Activated naive CD8-positive, alpha-beta T cell treated with anti-CD3 and anti-CD28 coated beads, Interleukin-2, amount 10 ng/mL, durations not matched to agents 7 days and 5 days (primary cell): ENCODE measurements at places on chromosomes 2 and 18. TPM values are rescaled to one million over a fixed set of nuclear protein-coding genes. Genes with fewer than 3 reads are reported as not detected.

Gene AKAIN1
- total RNA-seq = not detected

DNA sequence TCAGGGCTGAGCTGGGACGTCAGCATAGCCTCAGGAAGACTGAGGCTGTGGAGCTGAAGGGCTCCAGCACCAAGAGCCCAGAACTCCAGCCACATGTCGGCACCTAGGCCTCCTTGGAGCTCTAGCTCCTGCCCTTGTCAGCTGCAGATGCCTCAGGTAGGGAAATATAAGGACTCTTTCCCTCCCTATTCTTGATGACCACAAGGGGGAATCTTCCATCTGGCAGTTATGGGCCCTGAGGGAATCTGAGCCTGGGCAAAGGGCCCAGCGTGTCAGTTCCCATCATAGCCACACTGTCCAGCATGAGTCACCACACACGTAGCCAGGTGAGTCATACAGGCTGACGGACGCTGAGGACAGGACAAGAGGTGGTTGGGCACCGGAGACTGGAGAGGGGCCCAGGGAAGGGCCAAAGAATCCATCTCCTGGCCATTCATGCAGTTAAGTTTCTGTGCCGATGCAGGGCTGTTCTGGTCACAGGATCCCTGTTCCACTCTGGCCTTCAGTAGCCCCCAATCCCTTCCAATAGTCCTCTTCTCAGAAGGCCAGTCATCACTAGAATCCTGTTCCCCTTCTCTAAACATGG lies 1.8 kb downstream of the MPV17 start:
- DNase-seq = no peak

DNA sequence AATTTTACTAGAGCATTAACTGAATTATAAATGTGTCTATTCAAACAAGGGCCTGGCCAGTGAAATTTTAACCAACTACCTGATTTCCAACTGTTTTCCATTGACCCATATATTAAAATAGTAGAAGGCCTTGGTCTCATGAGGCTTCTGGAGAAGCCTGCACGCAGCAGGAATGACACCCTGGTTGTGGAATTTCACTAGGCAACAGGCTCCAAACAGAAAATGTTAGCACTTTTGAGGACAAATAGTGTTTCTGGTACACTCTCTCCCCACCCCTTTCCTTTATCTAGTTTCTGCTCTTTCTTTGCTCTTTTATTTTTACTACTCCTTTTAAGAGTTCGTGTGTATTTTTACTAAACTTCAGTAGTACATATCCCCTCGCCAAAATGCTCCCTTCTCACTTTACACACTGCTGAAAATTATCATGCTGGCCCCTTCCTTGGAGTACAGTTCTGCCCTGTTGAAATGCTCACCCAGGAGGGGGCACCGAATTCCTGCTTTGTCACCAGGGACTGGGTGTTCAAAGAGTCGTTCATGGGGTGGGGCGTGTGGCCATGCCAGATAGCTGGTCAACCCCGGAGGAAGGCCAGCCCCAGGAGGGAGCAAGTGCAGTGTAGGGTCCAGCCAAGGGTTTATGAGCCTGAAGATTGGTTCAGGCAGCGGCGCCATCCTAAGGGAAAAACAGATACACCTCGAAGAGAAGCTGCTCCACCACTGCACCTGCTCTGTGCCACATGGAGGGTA lies 22.1 kb upstream of the COL6A3 start:
- DNase-seq = no peak

Gene MARCHF4
- not detected for total RNA-seq

DNA sequence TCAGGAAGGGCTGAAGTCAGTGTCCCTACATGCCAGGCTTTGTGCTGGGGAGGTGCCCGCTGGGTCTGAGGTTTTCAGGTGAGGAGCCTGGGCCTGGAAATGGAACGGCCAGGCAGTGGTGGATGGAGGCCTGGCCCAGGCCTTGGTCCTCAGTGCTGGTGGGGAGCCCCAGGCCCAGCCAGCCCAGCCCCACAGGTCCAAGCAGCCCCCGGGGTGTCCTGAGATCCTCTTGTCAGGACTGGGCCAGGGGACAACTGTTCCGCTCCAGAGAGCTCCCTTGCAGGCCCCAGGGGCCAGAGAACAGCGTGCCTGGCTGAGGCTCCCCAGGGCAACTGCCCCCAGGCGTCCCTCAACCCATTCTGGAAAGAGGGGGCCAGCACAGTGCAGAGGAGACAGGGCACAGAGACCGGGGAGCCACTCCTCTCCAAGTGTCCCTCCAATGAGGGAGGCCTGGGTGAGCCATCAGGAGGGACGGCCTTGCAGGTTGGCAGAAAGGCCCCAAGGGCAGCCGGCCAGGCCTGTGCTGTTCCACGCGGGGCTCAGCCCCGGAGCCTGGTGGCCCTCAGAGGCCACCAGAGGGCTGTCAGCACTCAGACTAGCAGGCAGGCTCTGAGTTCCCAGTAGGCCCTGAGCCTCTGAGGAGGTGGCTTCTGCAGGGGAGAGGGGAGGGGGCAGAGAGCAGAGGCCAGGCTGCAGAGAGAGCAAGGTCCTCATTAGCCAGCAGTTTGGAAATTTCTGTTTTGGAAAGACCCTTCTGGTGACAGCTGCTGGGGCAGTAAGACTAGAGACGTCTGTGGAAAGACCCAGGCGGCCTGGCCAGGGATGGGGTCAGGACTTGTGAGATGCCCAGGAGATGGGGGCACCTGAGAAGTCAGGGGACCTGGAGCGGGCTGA lies 29.4 kb upstream of the SNED1 start:
- DNase-seq = no peak

Gene SCN1A
- not detected for total RNA-seq

- no peak for DNase-seq
Measured at GRCh38 chr2:27271631-27272340, 3.4 kb upstream of the DNAJC5G start.

Gene SERPINB2
- 2.9 TPM for total RNA-seq

DNA sequence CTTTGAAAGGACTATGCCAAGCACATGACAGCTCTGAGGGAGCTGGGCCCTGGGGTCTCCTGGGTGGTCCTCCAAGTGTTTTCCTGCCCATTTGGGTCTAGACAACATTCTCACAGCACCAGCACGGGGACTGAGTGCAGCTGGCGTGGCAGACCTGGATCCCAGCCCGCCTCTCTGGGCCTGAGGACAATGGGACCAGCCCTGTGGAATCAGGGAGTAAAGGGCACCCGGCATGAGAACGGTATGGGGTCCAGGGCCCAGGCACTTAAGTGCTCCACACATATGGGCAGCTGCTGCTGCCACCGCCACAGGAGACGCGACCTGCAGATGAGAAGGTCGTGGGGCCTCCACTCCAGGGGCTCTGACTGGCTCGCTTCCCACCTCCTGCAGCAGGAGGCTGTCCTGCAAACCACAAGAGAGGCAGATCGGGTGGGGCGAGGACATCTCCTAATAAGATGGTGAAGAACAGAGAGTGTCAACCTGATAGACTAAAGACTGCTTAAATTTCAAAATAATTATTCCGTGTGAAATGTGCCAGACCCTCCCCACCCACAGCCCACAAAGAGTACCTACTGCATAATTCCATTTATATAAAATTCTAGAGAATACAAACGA lies 46.3 kb downstream of the FAM178B start:
- DNase-seq = no peak

DNA sequence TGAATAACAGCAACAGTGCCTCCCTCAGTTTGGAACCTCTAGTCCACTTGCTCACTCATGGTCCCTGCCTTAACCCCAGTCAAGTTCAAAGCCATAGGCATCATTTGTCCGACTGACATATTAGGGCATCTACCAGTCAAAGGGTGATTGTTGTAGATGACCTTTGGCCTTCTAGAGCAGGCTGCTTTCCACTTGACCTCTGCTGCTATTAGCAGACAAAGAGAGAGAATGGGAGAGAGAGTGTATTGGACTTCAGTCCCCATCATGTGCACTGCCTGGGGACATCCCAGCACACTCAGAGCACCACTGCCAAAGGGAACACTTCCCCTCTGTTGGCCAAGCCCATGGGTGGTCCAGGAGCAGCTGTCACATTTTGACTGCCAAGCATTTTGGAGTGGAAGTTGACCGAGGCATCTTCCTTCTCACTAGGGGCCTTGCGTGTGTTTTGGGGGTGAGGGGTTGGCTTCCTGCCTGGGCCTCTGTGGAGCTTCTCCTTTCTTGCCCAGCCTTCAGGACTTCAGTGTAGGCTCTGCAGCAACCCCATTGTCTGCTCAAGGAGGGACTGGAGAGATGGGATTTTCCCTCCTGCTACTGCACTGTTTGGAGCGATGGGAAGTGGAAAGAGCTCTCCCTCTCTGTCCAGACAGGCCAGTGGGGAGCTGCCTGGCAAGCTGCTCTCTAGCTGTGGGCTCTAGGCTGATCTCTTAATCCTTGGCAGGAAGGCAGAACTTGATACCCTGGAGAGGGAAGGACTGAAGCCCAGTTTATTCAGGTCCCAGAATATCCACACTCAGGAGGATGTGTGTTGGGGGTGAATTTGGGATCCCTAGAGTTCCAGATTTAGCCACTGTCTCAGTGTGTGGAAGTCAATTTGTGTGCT lies 68.1 kb downstream of the TMEM247 start:
- no peak for DNase-seq

Gene MGAT4A
- total RNA-seq = 124 TPM

DNA sequence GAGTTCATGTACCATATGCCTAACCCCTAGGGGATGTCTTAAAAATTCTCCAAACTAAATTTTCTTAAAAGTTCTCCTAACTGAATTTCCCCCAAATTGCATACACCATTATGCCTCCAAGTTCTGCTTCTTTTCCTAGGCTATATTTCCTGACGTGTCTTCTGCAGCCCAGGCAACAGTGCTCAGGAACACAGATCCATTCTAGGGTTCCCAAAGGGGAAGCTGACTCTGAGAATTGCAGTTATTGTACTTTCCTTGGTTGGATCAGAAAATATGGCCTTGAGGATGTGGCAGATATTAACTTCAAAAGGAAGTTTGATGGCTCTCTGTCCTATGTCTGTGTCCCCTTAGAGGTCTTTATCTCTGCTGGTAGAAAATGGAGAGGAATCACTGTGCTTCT lies 124.3 kb downstream of the TMEM17 start:
- DNase-seq = no peak

Gene OLA1
- 56.3 TPM for total RNA-seq

- DNase-seq = no peak
Measured at GRCh38 chr18:56444201-56444600, 194.2 kb downstream of the TXNL1 start.

Gene AMER3
- not detected for total RNA-seq

- no peak for DNase-seq
Measured at GRCh38 chr18:26999797-27000196, 134.3 kb upstream of the AQP4 start.

DNA sequence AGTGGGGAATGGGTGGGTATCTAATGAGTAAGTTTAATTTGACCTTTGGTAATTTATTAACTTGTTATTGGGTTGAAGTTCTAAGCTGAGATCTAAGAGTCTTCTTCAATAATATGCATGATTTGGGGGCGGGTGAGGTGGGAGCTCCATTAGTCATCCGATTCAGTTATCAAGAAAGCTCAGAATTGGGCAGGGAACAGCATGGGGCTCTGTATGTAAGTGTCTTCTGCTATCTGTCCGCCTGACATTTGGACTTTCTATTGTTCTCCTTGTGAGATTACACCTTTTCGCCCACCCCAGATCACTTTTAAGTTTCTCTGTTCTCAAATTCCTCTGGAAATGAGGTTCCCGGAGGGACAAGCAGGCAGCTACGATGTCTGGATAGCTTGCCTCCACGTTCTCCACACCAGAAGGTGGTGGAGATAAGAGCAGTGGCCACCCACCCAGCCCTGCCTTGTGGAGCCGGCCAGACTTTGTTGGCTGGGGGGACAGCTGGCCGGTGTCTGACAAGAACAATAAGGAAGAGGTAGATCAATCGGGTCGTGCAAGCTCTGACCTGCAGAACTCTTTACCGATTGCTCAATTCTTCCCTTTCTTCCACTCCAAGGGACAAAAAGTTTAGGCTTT lies 75.5 kb upstream of the GATA6 start:
- DNase-seq = no peak

DNA sequence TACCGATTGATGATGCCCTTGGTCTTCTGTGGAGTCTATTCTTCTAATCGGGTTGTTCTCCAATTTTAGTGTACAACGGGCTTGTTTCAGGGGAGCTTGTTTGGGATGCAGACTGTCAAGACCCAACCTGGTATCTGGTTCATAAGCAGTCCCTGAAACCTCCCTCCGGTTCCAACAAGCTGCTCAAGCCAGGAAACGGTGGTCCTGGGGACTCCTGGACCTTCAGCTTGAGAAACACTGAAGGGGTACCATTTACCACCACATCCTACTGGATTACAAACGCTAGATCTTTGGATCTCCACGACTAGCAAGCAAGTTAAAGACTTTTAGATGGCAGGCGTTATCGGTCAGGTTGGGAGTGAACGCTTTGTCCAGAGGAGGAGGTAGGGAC lies 2.0 kb downstream of the BCL2 start:
- DNase-seq = no peak

DNA sequence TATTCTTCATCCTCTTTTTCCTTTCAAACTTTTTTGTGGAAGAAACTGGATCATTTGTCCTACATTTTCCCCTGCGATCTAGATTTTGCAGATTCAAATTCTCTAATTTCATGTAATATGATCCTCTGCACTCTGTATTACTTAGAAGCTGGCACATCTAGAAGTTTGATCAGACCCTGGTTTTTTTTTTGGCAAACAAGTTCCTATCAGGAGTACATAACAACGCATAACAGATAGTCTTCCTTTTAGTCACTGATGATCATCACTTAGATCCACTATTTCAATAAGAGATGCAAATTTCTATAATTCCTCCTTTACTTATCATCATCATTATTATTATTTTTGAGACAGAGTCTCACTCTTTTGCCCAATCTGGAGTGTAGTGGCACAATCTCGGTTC lies 117.1 kb downstream of the CDH2 start:
- DNase-seq = no peak

Gene AQP12B
- total RNA-seq = not detected

- DNase-seq = no peak
Measured at GRCh38 chr2:127055786-127056076, 51.2 kb downstream of the BIN1 start.

Gene ARHGAP15
- 141 TPM for total RNA-seq

- no peak for DNase-seq
Measured at GRCh38 chr2:159297042-159297707, 10.7 kb upstream of the WDSUB1 start.

DNA sequence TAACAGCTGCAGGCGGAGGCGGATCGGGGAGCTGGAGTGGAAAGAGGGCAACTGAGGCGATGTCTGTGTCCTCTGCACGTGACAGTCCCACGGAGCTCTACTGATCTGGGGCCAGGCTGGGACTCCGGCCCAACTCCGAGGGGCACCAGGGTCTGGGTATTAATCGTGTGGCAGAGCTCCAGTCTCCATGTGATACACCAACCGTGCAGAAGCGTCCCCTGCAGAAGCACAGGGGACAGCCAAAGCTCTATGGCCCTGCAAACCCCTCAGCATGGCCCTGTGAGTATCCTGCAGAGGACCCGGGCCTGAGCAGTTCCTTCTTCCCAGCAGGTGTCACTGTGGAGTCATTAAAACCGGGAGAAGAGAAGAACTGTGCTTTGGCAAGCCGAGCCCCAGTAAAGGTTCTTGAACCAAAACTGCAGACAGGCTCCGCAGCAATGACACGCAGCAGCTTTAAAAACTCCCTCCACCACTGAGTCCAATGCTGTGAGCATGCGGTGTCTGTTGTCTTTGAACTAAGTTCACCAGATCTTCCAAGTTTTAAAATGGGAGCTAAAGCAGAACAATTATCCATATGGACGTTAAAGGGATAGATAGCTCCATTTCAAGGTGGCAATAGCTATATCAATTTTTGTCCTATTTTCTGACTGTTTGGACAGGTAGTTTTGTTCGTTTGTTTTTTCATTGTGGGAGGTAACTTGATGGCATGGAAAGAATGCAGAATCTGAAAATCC lies 79.4 kb downstream of the TMEM182 start:
- peak; percentile 32 for DNase-seq
